GOT3 (cell line): ENCODE measurements at places on chromosomes 4 and X.

DNA sequence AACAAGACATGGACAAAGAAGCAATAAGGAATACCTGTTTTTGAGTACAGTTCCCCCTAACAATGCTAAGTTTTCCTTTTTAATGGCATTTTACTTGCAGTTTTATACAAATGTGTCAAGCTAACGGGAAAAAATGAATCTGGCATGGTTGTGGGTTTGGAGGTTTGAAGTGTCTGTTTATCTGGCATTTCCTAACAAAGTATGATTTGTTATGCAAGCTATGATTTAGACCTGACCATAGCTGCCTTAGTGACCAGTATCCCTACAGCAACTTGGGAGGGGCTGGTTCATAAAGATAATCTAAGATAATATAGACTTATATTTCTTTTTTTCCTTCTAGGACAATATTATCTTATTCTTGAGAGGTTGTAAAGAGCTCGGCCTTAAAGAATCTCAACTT is 60.6 kb downstream of the LIMCH1 start:
- no peak for DNase-seq

DNA sequence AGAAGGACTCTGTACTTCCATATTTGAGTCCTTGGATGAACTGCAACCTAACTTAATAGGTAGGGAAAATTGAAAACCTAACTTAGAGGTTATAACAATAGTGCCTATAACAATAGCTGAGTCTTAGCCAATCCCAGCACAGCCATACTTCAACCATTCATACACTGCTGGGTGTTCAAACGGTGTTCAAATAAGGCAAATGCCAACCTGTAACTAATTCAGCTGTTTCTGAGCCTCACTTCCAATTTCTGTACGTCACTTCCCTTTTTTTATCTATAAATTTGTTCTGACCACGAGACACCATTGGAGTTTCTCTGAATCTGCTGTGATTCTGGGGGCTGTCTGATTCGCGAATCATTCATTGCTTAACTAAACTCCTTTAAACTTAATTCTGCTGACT is 9.6 kb upstream of the GRSF1 start:
- no peak for DNase-seq

GRCh38 chr4:100130491-100130890 is 59.8 kb downstream of the DDIT4L start:
- no peak for DNase-seq

DNA sequence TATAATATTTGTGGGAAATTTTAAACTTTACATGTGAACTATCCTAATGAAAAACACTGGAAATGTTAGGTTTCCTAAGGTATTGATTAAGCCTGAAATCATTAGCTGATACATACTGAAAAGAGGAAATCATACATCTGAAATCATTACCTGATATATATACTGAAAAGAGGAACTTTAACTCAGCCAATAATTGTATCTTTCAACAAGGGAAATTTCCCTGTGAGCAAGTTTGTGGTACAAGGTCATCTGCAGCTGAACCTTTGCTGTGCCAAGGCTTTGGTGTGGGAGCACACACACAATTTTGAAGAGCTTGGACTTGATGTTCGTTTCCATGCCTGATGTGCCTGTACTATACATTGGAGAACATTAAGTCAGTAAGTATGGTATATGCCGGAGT is 131.9 kb upstream of the USP9X start:
- no peak for DNase-seq
